AML-193 (cell line): ENCODE measurements at places on chromosomes 7 and 10.

DNA sequence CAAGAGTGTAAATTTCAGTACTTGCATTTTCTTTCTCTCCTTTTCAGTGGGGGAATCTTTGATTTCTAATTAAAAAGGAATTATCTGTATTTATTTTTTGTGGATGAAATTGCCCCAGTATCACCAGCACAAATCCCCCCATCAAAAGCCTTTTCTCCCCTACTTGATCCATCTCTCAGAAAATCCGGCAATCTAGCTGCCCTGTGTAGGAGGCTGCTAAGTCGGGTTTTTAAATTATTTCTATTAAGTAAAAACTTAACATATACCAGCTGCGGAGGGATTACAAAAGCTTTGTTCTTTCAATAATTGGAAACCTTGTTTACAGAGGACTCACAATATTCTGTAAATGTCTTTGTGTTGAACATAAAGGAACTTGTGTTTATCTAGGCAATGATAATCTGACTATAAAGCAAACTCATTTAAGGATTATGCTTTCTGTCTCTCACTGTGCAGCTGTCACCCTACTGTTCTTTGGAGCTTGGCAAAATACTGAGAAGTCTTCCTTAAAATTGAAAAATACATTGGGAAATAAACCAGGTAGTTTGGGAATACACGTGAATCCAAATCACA, 177.4 kb upstream of the PRR15 start:
- DNase-seq: no peak

DNA sequence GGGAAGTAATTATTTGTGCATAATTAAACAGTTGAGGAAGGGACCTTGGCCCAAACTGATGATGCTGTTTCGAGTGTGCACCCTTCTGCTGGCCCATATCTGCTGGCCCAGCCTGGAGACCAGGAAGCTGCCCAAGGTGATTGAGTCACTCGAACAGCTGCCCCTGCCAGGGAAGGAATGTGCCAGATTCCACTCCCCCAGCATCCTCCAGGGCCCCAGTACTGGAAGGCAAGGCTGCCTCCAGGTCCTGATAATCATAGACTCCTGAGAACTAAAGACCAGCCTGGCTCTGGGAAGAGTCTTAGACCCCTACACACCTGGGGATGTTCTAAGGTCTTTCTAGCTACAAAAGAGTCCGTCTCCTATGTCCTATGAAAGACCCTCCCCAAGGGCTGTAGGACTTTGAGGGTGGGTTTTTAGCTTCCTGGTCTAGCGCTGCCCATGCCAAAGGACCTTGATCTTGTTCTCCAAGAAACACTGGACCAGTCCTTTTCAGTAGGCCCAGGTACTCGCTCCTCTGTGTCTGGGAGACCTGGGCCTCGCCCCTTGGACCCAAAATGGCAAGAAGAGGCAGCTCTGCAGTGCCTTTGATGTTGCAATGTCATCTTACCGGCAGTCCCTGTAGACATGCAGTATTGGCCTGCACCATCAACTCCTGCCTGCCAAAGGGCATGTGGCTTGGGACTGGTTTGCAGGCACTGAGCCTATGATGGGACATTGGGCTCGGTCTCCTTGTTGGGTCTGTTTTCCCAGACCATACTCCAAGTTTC, 103.2 kb upstream of the GPR26 start:
- no peak for DNase-seq

DNA sequence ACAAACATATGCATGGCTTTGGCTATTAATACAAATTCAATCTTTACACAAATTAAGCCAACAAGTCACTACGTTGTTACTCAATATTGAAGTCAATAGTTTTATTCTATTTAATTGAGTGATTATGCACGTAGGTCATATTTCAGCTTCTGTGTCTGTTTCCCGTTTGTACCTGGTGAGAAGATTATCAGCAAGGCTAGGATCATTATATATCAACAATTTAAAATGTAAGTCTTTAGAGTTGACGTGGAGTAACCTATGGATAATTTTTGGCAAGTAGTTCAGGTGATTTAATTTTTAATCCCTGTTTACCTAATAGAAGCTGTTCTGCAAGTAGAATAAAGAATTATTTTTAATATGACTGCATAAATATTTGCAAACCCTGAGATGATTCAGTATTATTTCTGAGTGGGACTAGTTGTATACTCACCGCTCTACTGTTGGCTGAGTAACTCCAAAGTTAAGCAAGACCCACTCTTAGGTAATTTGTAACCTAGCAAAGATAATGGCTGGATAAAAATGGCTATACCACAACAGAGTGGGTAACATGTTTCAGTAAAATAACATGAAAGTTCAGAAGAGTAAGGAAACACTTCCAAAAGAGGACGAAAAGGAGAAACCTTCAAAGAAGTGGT, 161.0 kb downstream of the HGF start:
- DNase-seq: no peak

DNA sequence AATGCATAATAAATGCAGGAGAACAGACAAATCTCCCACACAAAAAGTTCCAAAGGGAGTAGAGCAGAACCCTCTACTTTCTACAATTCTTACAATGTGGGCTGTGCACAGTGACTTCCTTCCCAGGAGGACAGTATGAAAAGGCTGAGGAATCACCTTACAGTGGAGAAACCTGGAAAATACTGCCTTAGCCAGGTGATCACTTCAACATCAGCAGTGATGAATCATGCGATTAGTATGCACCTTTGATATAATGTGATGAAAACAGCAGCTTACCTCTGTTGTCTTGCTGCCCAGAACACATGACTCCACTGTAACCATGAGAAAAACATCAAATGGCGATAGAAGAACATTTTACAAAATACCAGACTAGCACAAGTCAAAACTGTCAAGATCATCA, 329.7 kb upstream of the POM121L12 start:
- no peak for DNase-seq

DNA sequence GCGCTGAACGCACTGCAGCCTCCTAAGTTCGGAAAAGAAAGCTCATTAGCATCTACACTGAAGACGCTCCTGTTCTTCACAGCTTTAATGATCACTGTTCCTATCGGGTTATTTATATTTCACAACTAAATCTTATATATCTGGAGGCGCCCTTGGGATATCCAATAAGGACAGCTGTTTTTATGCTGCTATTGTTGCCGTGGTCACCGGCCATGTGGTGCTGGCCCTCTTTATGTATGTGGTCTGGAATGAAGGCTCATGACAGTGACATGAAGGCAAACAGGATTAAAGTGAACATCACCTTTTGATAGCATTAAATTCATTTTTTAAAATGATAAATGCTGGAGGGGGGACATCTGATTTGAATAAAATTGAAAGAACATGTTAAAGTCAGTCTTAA, 8.8 kb downstream of the BLVRA start:
- no peak for DNase-seq

- no peak for DNase-seq
Observed at GRCh38 chr7:43666938-43667337, 62.4 kb downstream of the COA1 start.

- no peak for DNase-seq
Observed at GRCh38 chr7:48611993-48612392, 312.4 kb upstream of the CDC14C start.

- DNase-seq: no peak
Observed at GRCh38 chr10:20922033-20922432, 24.9 kb upstream of the NEBL start.

DNA sequence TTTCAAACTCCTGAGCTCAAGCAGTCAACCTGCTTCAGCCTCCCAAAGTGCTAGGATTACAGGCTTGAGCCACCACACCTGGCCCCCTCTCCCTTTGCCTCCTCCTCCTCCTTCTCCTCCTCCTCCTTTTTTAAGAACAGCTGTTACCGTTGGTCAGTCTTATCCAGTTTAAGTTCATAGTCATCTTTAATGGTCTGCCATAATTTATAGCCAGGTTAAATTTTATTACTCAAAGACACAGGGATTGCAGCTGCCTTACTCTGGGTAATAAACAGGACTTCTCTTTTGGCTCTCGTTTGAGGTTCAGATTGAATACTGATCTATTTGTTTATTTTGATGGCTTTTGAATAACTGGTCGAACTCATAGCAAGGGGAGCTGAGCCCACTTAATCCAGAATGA, 35.2 kb downstream of the ATOH7 start:
- DNase-seq: no peak

DNA sequence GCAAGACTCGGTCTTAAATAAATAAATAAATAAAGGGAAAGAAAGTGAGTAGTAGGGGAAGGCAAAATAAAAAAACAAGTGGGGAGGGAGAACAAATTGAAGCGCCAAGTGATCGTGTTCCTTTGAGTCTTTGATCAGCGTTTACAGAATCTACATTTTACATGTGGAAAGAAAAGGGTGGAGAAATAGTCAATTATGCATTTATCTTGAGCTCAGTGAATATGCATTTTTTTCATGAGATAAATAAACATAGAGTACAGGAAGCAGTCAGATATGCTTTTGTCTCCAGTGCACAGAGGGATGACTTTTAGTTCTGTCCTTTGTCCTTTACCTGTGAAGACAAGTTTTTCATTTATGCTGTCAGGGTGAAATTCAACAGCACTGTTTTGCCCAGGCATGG, 6.1 kb upstream of the GUSB start:
- no peak for DNase-seq

DNA sequence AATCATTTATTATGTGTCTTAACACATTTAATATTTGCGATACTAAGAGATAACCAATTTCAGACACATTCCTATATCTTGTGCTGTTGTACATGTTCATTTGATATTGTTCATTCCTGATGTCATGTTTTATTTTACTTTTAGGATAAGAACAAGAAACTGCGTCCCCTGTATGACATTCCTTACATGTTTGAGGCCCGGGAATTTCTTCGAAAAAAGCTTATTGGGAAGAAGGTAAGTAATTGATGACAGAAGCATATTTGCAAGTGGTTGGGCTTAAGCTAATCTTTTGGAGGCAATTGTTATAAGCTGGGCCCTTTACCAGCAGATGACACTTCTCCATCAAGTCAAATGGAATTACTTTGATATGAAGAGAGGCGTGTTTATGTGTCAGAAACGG, 155.3 kb downstream of the SND1 start:
- no peak for DNase-seq

GRCh38 chr7:1950066-1950451, 280.0 kb downstream of the ELFN1 start:
- no peak for DNase-seq

DNA sequence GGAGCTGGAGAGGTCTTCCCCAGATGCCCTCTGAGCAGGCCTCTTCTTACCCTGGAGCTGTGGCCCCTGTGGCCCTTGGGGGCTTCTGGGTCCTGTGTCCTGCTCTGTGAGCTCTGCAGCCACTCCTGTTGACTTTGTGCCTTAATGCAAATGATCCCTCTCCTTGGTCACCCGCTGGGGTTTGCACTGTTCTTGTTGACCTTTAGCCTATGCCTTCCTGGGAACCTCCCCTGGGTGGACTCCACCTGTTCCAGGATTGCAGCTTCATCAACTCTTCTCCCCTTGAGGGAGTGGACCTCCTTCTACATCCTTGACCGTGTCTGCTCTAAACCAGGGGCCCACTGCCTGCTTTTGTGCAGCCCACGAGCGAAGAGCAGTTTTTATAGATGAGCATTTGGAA, 58.6 kb upstream of the CTBP2 start:
- no peak for DNase-seq

GRCh38 chr10:34538281-34538829, 276.7 kb downstream of the PARD3 start:
- DNase-seq: no peak

DNA sequence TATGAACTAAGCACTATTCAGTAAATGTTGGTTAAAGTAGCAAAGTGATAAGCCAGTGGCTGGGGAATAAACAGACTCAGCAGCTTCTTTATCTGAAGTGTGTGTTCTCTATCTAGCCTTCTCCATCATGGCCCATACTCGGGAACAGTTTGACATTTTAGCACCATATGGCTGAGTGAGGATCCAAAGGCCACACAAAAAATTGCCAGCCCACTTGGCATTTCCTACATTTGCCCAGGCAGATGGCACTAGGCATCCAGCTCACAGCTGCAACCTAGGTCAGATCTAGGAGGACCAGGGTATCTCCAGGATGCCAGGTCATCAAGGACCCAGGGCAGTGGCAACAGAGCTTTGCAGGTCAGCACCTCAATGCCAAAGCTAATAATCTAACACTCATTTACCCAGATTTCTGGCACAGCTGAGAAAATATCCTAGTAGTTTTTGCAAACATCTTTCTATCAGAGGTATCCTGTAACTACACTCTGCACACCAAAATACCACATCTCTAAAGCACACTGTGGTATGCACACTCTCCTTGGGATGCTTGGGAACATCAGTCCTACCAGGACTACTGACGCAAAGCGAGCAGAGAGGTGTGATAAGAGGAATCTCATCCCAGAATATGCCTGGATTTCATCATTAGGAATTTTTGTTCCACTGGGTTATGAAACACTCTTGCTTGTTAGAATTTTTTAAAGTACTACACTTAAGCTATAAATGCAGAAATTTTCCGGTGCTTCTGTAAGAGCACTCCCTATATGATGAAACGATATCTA, 61.7 kb downstream of the DOCK4 start:
- no peak for DNase-seq

DNA sequence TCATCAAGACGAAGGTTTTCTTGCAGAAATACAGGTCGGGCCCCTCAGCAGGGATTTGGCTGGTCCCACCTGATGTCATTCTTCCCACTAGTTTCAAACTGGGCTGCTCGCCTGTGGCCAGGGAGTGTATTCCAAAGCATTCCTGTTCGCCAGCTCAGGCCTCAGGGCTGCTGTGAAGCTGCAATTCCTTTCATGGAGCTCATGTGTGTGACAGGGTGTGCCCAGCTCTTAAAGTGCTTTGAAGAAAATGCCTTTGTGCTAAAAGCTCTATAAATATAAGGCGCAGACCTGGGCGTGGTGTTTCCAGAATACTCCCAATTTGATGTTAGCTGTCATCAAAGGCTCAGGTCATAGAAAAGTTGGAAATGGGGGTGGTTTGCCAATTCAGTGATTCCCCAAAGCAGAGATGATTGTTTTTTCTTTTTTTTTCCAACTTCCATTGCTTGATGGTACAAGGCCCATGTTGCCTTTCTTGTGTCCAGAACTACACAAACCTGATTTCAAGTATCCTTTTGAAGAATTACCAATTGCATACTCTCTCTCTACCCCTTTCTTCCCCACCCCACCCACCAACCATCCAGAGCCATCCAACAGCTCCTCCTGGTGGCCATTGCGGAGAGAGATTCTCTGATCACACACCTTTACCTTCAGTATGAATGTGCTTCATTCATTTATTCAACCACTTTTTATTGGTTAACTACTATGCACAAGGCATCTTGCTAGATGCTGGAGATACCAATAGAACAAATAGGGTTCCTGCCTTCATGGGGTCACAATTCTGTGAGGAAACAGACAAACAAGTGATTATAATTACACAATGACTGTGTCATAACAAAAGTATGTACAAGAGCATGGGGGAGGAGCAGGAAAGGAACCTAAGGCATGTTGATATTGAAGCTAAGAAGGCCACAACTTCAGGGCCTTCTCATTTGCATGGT, 297.3 kb upstream of the LYZL1 start:
- peak; percentile 21 for DNase-seq

DNA sequence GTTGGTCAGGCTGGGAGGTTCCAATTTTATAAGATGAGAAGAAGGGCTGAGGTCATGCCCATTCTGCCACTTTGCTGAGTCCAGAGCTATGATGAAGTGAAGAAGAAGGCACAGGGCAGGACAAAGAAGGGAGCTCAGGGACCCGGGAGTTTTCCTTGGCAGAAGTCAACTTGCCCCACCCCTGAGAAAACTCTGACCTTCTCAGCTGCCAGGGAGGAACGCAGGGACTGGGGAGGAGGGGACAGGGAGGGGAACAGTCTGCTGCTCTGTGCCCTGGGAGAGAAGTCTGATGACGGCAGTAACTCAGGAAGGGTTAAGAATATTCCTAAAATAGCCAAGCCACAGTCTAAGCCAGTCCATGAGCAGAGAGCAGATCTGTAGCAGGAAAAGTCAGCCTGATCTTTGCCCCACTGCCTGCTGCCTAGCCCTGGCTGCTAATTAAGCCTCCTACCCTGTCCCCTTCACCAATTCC, 11.7 kb downstream of the ADIRF start:
- no peak for DNase-seq
